ENCODE measurements at places on chromosomes 13 and 19.
A peak's percentile ranks its signal among the peaks of the same experiment; 100 is the strongest.

- no peak for ATAC-seq
Measured at GRCh38 chr19:14542711-14543328, 13.4 kb downstream of the TECR start.

DNA sequence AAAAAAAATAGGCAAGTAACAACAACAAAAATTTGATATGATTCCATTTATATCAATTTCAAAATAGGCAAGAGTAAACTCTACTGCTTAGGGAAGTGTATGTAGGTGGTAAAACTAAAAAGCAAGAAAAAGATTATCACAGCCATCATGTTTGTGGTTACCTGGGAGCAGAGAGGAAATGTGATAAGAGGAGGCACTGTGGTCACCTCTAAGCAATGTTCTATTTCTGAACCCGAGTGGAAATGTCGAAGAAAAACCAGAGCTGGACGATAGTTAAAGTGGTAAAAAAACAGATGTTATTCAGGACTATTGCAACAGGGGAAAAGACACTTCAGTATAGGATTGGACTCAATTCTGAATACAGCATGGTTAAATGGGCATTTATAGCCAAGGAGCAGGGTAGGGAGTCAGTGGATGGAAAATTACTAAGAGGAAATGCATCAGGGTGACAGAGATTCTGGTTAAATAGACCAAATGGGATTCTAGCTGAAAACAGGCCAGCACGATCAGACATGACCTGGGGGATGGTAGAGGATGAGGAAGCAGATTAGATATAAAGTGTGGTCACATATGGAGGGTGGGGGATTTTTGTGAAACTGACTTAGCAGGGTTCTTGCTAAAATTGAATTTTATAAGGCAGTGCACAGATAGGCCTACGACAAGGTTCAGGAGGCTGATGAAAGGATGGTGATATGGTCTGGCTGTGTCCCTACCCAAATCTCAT is 6.0 kb upstream of the TEX30 start:
- no peak for ATAC-seq

GRCh38 chr13:77800219-77800618 is 102.7 kb downstream of the SLAIN1 start:
- no peak for ATAC-seq

DNA sequence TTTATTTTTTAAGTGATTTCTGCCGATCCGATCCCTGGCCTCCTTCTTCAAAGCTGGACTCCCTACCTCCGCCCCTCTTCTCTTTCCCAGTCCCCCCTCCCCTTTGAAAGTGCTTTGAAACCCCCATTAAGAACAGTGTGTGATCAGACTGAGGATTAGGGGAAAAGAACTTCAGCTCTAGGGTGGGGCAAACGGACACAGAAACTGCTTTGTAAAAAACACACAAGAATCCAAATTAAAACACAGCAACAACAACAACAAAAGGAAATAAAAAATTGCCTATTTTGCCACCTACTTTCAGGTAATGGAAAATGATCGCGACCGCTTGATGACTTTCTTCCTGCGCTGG is 1.4 kb downstream of the SPRY2 start:
- ATAC-seq = no peak

DNA sequence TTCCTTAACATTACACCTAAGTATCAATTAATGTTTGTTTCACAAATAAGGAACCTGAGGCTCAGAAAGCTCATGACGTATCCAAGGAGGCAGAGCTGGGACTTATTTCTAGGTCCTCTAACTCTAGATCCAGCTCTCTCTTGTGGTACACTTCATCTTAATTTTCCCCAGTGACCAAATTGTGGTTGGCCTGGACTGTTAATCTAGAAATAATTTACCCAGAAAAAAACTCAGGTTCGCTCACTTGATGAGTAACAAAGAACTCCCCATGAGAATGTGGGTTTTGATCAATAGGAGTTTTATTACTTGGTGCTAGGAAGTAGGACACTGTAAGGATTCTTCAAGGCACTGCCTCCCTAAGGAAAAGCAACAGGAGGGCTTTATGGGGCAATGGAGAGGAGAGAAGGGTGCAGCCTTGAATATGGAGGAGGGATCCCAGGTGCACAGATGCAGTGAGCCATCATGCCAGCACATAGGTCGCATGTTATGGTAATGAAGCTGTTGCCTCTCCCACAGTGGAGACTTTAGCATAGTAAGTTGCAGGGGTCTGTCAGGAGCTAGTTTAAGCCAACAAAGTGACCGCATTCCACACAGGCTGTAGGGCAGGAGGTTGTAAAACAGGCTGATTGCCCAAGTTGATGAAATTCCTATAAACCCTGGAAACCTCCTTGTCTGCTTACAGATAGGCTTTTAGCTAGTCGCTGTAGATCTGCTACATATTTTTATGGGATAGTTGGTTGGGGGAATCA is 14.7 kb downstream of the RAP2A start:
- ATAC-seq = no peak

DNA sequence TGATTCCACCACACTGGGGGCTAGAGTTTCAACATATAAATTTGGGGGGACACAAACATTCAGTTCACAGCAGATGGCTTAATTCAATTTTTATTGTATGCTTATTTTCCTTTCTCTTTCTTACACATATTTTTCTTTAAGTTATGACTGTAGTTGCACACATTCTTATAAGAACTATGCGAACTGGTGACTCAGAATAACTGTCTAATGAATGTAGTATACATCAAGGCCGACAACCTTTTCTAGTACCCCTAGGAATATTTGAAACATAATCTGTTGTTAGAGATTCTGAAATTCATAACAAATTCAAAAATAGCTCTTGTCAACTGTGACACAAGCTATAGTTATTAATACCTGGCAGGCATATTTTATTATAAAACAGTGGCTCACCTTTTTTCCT is 695.6 kb downstream of the PCDH9 start:
- no peak for ATAC-seq

DNA sequence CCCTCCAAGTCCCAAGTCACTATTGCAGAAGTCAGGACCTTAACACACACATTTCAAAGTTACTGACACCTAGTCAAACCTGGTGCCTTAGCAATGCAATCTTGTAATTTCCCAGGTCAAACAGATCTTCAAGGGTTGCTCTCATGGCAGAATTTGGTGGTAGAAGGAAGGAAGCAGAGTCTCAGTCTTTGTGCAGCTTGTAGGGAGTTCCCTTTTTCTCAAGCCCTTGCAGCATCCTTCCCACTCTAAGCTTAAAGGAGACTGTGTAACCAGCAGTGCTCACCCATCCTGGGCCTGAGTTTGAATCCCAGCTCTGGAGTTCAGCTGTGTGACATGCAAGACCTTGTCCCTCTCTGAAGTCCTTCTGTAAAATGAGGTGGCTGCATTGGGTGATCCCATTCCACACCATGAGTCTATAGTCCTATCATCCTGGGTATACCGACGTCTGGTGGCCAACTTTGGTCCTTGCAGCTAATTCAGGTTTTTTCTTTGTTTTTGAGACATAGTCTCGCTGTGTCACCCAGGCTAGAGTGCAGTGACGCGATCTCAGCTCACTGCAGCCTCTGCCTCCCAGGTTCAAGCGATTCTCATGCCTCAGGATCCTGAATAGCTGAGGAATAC is 9.8 kb downstream of the SIGLEC10 start:
- ATAC-seq = peak; percentile 39

- peak; percentile 37 for ATAC-seq
Measured at GRCh38 chr19:47781590-47782262, 3.2 kb downstream of the SELENOW start.

Data from gastroesophageal sphincter (tissue), 4 donors.